Hematopoietic multipotent progenitor cell (in vitro differentiated cells): ENCODE measurements at places on chromosomes 1 and 21. TPM values are rescaled to one million over a fixed set of nuclear protein-coding genes. Genes with fewer than 3 reads are reported as not detected.

The TLR5 gene
- total RNA-seq: under 0.01 TPM

The CLIC4 gene
- total RNA-seq: 16.4 TPM

The TMIGD3 gene
- 0.27 TPM for total RNA-seq

The PKP1 gene
- total RNA-seq: under 0.01 TPM

The OR10Z1 gene
- under 0.01 TPM for total RNA-seq

The BEST4 gene
- 0.27 TPM for total RNA-seq

The IVL gene
- total RNA-seq: not detected
